Inflammatory macrophage treated with lipopolysaccharide for 4 hours (primary cell): ENCODE measurements at places on chromosomes 7 and 10.

GRCh38 chr10:71241830-71242621, 29.7 kb downstream of the UNC5B start:
- no peak for DNase-seq

DNA sequence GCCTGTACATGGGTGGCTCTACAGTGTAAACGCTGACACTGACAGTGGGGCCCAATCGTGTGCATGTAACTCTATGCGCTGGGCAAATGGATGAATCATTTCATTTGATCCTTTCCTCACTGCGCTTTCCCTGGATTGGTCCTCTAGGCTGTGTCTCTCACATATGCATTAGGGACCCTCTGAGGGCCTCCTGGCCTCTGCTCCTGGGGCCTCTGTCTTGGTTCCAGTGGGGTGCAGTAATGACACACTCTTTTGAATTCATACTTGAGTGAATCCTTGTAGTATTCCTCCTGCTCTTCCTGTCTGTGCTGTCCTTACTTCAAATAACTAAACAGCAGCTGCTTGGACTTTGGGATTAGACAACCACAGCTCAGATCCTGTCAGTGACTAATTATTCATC, 176.5 kb upstream of the ADO start:
- no peak for DNase-seq

- DNase-seq: no peak
Observed at GRCh38 chr7:6453734-6454133, 6.0 kb upstream of the DAGLB start.

DNA sequence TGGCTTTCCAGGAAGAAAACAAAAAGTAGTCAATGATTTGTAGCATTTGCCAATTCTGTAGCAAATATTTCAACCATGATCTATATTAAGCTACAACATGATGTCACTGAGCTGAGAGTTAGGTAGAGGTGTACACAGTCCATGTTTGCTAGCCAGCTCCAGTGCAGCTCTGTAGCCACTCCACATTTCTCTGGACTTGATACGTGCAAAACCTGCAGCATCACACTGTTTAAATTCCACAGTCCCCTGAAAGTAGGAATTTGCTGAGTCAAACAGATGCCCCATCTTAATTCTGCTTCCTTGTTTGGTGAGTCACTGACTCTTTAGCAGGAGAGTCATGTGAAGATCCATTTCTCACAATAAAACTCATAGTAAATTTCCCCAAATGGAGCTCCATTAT, 89.8 kb upstream of the LRRTM3 start:
- no peak for DNase-seq

- no peak for DNase-seq
Observed at GRCh38 chr10:89916468-89917215, 215.3 kb downstream of the KIF20B start.

DNA sequence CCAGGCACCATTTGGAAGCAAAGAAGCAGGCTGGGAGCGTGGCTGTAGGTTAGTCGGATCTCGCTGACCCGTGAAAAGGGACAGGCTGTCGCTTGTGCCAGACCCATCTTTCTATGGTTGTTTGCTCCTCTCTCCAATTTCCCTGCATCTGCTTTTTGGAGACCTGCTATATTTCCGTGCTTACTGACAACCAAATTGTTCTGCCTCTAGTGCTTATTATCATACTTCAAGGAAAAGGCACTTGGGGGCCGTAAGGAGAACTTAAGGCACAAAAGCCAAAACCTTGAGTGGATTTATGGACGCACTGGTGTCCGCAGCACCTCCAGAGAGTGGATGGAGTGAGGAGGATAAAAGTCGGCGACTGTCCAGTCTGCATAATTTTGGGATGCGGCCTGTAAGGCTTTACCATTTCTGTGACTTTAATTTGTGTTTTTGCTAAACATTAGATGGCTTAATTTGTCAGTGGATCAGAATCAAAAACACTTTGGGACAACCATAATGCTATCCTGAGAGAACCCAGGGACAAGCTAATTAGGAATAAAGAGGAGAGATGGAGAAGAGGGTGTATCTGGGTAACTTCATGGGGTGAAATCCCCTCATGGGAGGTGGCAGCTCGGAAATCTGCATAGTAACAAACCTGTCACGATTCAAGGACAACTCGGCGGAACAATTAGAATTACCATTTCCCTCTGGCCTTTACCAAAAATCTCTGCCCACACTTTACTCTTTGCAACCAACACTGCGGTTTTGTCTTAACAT, 206.7 kb downstream of the HDAC9 start:
- DNase-seq: no peak

GRCh38 chr7:142231716-142232115, 26.1 kb downstream of the PRSS58 start:
- DNase-seq: peak; percentile 13

DNA sequence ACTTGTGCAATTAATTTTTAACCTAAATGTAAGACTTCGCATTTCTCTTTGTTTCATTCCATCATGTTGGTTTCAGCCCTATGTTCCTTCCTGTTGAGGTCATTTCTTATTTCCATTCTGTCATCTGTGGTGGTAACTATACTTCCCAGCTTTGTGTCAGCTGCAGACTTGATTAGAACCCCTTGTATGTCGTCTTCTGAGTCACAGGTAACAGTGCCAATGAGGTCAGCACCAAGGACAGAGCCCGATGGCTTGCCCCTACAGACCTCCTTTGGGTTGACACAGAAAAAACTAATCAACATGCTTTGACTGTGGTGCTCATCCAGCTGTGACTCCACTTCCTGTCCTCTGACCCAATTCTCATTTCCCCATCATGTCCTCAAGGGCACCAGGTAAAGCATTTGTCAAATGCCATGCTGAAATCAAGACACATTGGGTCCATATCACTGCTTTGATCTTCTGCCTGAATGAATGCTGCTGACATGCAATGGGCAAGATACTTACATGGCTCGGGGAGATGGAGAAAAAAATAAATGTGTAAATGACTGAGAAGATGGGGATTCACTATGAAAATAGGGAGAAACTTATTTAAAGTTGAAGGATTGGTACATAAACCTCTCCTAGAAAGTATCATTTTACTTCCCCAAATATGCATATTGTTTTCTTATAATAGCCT, 25.6 kb upstream of the CRTAC1 start:
- DNase-seq: no peak

GRCh38 chr10:121696854-121697253, 98.6 kb upstream of the FGFR2 start:
- DNase-seq: peak; percentile 23

- DNase-seq: no peak
Observed at GRCh38 chr7:16993543-16993942, 111.8 kb upstream of the AGR3 start.
